H9 (cell line): ENCODE measurements at places on chromosomes 13 and 19. TPM values are rescaled to one million over a fixed set of nuclear protein-coding genes. Genes with fewer than 3 reads are reported as not detected.

DNA sequence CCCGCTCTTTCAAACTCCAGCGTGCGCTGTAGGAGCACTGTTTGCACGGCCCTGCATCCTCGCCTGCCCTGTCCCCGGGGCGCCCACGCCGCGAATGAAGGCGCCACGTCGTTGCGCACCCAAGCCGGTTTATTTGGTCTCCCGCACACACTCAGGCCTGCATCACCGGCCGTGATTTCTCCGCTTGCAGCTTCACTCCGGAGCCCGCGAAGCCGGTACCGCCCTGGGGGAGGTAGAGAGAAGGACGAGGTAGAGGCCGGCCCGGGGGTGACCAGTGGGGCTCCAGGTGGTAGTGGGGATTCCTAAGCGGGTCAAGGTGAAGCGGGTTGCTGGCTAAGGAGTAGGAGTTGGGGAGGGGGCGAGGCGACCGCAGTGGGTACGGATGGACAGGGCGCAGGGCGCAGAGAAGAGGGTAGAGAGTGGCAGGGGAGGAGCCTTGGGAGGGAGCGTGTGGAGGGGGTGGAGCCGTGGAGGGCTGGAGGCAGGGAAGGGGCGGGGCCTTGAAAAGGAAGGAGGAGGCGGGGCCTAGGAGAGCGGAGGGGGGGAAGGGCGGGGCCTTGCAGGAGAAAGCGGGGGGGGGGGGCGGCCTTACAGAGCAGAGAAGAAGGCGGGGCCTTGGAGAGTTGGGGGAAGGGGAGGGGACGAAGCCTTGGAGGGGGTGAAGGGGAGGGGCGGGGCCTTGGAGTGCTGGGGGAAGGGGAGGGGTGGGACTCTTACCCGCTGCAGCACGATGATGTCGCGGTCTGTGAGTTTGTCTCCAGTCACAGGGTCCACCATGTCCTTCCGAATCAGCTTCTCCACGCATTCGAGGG, 24.6 kb downstream of the NOSIP start:
- peak; percentile 94 for DNase-seq

GRCh38 chr13:105874814-105875213, 660.6 kb downstream of the EFNB2 start:
- DNase-seq = no peak

- DNase-seq = no peak
Measured at GRCh38 chr19:11338569-11339253, 746 bp downstream of the RAB3D start.

Gene PPM1N
- total RNA-seq = 7.7 and 8.1 TPM in 2 replicates

DNA sequence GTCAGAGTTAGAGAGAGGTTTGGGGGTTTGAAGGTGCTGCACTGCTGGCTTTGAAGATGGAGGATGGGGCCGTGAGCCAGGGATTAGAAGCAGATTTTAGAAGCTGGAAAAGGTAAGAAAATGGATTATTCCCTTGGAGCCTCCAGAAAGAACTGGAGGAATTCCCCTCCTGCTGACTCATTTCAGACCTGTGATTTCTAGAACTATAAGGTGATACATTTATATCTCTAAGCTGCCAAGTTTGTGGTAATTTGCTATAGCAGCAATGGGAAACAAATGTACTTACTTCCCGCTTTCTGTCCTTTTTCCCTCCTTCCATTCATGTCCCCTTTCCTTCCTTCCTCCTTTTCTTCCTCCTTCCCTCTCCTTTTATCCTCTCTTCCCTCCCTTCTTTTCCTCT, 78.5 kb upstream of the PCDH8 start:
- DNase-seq = no peak

DNA sequence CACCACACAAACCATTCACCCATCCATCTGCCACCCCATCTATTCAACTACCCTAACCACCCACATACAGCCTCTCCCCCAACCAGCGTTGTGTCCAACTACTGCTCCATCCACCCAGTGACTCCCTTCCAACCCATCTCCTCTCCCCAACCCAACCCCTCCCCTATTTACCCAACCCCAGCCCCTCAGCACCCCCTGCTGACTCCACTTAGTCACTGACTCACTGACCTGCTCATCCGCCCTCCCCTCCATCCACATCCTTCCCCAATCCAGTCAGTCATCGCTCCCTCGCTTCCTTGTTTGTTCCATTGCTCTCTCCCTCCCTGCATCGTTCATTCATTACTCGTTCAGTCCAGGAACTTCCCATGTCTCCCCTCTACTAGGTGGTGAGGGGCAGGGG, 39.2 kb downstream of the KCNC3 start:
- no peak for DNase-seq

Gene CELF5
- 4.8 TPM in 2 replicates for total RNA-seq

DNA sequence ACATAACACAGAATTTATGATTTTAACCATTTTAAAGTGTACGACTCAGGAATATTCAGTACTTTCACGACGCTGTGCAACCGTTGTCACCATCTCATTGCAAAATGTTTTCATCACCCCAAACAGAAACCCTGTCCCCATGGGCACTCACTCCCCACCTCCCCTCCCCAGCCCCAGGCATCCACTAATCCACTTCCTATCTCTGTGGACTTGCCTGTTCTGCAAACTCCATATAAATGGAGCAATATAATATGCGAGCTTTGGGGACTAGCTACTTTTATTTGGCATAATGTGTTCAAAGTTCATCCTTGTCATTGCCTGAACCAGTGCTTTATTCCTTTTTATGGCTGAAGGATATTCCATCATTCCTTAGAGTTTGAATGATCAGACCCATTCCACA, 7.3 kb upstream of the INSR start:
- DNase-seq = no peak

Gene KL
- not detected in 2 replicates for total RNA-seq

Gene KDELR1
- 195 and 198 TPM in 2 replicates for total RNA-seq

DNA sequence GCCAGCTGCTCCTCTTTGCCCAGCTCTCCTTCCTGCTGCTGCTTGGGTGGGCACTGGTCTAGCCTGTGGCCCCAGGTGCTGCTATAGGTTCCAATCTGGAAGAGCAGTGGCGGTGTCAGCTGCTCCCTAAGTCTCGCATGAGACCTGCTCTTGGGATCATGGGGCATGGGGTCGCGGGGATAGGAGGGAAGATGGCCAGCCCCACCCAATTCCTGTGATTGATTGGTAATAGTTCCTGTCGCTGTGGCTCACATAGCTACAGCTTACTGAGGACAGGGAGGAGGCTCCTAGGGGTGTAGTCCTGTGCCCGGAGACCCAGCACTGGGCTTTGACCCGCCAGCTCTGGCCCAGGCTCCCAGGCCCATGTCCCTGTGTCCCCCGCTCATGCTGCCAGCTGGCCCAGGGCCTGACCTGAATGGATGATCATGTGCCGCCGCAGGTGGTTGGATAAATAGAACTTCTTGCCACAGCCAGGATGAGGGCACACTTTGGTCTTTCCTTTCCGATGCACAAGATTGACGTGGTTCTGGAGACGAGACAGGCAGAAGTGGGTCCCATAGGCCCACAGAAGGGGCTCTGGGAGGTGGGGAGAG, 4.5 kb upstream of the ELAVL3 start:
- no peak for DNase-seq

DNA sequence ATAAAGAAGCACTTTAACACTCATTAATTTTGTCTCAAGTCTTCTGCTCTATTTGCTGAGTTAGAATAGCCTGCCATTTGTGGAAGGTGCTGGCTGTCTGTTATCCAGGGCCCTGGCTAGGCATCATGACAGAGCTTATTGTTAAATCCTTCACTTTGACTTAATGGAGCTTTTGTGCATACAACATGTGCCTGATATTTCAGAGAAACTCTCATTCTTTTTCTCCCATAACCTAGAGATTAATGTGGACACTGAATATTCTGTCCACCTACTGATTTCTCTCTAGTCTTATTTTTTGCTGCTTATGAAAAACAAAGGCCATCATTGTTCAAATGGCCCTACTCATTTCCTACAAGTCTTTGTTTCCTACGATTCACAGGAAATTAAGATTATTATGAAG, 383.1 kb upstream of the HTR2A start:
- DNase-seq = no peak

Gene KCNN4
- 0.26 TPM in 1 of 2 replicates, not detected in the other for total RNA-seq

- DNase-seq = no peak
Measured at GRCh38 chr13:109465148-109465547, 321.2 kb downstream of the IRS2 start.

Gene GJA3
- 0.83 and 0.92 TPM in 2 replicates for total RNA-seq

DNA sequence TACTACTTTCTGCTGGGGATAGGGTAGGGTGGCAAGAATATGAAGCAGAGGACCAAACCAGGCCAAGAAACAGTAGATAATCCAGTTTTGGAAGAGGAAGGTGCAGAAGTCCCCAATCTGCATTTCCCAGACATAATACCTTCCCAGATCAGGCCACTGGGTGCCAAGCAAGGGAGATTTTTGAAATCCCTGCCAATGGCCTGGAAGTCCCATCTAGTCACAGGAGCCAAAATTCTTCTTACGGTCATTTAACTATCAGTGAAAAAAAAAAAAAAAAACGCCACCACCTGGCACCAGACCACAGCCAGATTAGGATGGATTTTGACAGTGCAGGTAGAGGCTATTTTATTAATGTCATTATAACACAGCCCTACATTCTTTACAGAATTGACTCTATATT, 57.8 kb downstream of the ZC3H13 start:
- no peak for DNase-seq

GRCh38 chr13:110109140-110109783, 197.7 kb downstream of the COL4A1 start:
- DNase-seq = no peak

DNA sequence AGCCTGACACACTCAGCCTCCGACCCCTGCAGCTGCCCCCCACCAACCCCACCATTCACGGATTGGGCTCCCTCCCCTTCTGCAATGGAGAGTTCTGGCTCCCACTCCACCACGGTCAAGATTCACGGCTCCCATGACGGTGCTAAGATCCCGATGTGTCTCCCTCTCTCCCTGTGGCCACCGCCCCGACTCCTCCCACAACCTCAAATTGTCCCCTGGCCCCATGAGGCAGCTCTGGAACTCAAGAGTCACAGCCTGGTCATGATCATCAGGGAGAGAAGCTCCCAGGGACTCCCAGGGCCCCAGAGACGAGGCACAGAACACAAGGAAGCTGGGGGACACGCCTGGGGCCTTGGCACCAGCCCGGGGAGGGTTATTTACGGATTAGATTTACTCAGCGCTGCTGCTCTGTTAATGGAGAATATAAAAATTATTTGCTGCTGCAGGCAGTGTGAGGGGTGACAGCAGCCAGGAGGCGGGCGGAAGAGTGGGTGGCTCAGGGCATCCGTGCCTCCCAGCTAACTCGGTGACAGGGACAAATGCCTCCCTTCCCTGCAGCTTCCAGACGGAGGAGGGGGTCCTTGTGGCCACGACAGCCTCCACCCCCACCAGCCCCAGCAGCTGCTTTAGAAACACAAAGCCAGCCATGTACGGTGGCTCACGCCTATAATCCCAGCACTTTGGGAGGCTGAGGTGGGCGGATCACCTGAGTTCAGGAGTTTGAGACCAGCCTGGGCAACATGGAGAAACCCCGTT, 184.2 kb downstream of the PTPRS start:
- DNase-seq = peak; percentile 29

DNA sequence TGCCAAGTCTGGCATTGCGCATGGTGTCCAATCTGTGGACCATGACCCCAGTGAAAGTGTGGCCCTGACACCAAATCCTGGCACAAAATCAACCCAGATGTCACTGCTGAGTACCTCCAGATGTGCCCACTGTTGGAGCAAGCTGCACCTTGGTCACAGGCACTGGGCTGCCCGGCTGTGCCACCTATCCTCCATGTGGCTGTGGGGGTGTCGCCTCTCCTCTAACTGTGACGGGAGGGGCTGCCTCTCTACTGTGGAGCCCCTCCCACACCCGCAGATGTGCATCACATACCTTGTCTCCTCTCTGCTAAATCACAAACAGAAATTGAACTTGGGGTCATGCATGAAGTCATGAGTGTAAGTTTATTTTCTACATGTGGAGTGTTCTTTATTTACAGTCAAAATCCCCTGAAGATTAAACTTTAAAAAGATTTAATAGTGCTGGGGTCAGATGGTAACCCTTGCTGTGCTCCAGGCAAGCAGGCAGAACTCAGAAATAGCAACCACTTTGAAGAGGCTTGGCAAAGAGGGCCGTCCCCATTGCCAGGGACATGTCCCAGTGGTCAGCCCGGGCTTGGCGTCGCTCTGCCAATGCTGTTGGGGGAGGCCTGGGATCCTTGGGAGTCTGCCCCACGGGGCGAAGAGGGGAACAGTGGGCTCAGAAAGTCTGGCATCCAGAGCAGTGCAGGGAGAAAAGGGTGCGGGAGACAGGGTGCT, 46.4 kb upstream of the ZNF536 start:
- peak; percentile 12 for DNase-seq

Gene ATP12A
- total RNA-seq = 0.79 and 0.94 TPM in 2 replicates

DNA sequence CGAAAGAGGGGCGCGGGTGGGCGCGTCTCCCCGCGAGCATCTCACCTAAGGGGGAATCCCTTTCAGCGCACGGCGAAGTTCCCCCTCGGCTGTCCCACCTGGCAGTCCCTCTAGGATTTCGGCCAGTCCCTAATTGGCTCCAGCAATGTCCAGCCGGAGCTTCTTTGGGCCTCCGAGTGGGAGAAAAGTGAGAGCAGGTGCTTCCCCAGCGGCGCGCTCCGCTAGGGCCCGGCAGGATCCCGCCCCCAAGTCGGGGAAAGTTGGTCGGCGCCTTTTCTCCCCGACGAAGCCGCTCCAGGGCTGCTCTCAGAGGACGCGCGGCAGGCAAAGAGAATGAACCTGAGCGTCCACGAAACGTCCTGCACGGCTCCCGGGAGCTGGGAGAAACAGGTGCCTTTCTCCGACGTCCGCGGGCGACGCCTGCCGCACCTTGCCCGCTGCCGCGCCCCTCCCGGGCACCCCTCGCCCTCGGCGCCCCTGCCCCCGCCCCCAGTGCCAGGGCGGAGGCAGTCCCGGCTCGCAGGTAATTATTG, 366 bp upstream of the KL start:
- DNase-seq = peak; percentile 44

- DNase-seq = no peak
Measured at GRCh38 chr13:94579063-94579462, 16.9 kb downstream of the TGDS start.

DNA sequence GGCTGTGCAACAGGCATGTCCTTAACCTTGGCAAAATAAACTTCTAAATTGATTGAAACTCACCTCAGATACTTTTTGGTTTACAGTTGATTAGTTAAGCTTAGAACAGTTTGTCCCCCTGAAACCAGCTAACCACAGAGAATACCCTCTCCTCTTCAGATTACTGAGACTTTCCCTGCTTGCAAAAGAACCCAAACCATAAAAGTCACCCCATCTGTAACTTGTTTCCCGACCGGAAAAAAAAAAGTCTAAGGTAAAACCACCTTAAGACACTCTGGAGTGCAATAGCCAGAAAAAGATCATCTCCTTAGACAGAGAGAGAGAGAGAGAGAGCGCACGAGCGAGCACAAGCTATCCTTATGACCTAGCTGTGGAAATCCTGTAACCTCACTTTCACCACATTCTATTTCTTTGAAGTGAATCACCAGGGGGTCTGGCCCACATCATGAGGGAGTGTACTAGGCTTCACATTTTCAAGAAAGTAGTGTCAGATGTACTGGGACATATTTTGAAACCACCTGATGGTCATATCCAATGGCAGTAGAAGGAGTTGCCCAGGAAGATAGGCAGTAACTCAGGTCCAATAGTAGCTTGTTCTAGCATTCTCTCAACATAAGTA, 11.1 kb upstream of the GTF2F2 start:
- DNase-seq = no peak

Gene SRRM5
- 0.44 and 0.70 TPM in 2 replicates for total RNA-seq
